ENCODE measurements at places on chromosomes 1 and 21.

- DNase-seq = no peak
These were observed 14.9 kb downstream of the PLEKHA6 start for GRCh38 chr1:204344665-204345355.

DNA sequence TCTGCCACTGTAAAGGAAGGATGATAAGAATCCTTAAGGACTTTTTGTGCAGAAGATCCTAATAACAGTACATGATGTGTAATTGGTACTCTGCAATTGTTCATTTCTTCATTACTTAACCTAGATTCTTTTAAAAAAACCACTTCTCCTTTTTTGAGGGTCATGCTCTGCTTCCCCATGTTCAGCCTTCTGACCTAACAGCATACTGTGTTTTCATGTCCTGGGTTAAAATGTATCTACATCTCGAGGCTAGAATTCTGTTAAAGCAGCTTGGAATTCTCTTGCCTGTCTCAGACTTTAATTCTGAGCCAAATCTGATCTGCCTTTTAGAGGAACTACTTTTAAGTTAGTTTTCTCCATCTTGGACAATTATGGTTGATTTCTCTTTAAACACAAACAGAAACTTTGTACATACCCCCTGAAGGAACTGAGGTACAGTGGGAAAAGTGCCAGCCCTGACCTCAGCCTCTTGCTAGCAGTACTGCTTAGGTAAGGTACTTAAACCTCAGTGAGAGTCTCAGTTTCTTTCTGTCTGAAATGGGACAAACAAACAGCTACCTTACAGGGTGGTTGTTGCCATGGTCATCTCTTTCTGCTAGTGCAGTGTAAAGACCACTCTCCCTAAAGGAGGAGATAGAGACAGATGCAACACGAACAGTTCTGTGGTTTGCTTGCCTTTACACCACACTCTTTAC lies 103.2 kb upstream of the DYNLT5 start:
- DNase-seq = no peak

- no peak for DNase-seq
These were observed 231.6 kb downstream of the NFIA start for GRCh38 chr1:61313906-61314422.

GRCh38 chr1:53111073-53111556 lies 31.3 kb downstream of the SLC1A7 start:
- DNase-seq = no peak

DNA sequence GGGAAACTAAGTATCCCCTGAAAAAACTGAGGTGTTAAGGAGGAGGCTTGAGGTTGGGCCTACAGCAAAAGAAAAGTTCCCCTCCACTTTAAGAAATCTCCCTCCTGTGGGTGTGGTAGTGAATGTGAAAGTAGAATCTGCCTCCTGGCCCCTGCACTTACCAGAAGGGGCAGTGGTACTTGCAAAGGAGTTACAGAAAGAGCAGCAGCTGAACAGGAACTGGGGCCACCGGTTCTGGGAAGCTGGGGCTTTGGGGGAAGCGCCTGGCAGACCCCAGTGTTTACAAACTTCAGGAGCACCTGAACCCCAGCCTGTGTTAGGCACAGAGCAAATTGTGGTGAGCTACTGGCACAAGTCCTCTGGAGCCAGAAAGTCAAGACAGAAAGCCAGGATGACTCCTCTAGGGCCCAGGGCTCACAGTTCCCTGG lies 250.2 kb upstream of the FGGY start:
- no peak for DNase-seq
